Omental fat pad (tissue), 4 donors: ENCODE measurements at places on chromosomes 7 and 10.

GRCh38 chr10:624605-625332 lies 64.7 kb downstream of the DIP2C start:
- DNase-seq, result no peak

DNA sequence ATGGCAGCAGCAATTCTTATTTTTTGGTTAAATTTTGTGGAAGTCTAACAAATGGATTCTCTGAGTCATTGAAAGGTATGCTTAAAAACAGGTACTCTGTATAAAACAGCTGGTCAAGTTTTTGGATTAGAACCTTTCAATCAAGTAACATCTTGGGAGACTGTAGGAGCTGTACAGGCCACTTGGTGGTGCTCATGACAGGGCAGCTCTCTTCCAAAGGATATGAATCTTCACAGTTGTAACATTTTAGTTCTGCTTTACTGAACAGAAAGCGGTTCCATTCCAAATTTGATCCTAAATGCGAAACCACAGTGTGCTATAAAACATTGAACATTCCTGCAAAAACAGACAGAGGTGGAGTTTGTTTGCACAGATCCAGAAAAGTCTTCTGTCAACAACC lies 44.5 kb upstream of the AGR3 start:
- no peak for DNase-seq

GRCh38 chr7:116167177-116167576 lies 43.2 kb upstream of the TES start:
- no peak for DNase-seq

GRCh38 chr7:78523930-78524329 lies 725.4 kb downstream of the PHTF2 start:
- DNase-seq, result no peak

DNA sequence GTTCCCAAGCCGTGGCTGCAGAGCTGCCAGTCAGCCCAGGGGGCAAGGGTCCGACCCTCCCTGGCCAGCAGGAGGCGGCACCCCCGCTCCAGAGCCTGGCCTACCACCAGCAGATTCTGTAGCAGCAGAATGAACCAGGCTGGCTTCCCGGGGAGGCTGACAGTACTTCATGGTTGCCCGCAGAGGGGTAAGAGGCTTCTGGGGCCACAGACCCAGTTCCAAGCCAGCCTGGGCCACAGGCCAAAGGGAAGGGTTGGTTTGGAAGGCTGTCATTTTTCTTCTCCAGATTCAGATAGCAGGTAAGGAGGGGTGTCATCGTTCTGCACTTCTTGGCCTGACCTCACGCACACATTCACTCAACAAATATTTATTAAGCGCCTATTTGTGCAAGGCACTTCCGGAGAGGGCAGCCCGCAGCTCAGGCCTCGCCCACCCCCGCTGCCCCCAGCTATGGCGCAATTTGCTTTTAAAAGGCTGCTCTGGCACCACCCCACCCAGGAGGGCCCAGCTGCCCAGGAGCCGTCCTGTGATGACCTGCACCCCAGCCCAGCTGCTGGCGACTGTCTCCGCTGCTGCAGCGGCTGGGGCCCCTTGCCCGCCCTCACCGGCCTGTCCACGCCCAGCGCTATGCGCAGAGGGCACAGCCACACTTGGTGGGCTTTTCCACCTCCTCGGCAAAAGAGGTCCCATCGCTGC lies 168.5 kb downstream of the LCOR start:
- no peak for DNase-seq

- peak; percentile 48 for DNase-seq
Measured at GRCh38 chr7:1512781-1513656, 8.8 kb upstream of the INTS1 start.

GRCh38 chr10:73586583-73586984 lies 4.6 kb downstream of the USP54 start:
- DNase-seq, result no peak

- no peak for DNase-seq
Measured at GRCh38 chr10:47457528-47457820, 26.4 kb downstream of the ANXA8 start.

DNA sequence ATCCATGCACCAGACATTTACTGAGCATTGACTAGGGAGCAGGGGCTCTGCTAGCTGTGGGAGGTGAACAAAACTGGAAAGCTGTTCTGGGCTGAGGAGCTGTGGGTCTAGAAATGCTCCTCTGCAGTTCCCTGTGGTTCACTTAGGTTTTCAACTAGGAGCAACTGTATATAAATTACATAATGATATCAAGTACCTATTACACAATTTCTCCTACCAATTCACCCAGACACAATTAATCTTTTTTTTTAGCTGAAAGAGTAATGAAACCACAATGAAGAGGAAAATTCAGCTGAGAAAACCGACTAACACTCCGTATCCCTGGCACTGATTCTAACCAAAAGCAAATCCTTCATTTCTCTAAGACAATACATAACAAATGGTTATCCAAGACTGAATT lies 39.4 kb downstream of the COL28A1 start:
- no peak for DNase-seq

- DNase-seq, result no peak
Measured at GRCh38 chr7:143493751-143494150, 16.1 kb downstream of the TAS2R41 start.

DNA sequence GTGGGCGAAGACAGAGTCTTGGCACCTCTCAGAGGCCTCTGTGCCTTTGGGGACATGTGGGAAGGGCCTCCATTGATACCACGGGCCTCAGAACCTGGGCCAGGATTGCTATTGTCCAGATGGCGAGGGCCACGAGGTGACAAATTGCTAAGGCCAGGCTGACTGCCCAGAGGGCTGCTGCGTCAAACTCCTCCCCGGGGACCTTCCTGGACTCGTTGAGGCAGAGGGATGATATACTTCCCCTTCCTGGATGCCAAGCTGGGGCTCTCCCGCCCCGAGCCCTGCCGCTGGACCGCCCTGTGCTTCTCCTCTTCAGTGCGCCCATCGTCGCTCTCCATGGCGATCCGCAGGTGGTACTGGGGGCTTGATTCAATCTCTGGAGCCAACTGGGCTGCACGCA lies 58.9 kb downstream of the LRRC72 start:
- DNase-seq, result no peak

DNA sequence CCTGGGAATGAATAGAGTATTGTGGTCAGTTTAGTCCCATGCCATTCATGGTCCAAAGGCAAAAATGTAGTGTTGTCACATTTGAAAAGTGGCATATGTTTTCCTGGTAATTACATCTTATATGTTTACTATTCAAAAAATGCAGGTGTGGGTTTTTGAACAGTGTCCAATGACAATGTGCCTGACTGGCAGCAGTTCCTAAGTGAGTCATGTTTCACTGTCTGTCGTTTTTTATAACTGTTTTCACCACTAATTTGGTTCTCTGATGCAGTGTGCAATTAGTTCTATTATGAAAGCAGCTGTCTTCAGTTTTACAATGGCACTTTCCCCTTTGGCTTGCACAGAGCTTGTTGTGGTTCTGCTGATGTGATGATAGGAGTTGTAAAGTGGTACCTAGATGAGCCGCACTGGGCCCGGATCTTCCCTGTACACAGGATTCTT lies 162.3 kb downstream of the SEM1 start:
- DNase-seq, result no peak

- DNase-seq, result peak; percentile 66
Measured at GRCh38 chr10:89217057-89217990, 10.2 kb upstream of the CH25H start.
